ENCODE measurements at places on chromosomes 1 and 21.

- no peak for DNase-seq
Observed at GRCh38 chr1:14945132-14946010, 208.2 kb upstream of the TMEM51 start.

- no peak for DNase-seq
Observed at GRCh38 chr1:233777566-233777965, 126.9 kb upstream of the SLC35F3 start.

- DNase-seq, result no peak
Observed at GRCh38 chr1:209838537-209838936, 10.8 kb downstream of the UTP25 start.

DNA sequence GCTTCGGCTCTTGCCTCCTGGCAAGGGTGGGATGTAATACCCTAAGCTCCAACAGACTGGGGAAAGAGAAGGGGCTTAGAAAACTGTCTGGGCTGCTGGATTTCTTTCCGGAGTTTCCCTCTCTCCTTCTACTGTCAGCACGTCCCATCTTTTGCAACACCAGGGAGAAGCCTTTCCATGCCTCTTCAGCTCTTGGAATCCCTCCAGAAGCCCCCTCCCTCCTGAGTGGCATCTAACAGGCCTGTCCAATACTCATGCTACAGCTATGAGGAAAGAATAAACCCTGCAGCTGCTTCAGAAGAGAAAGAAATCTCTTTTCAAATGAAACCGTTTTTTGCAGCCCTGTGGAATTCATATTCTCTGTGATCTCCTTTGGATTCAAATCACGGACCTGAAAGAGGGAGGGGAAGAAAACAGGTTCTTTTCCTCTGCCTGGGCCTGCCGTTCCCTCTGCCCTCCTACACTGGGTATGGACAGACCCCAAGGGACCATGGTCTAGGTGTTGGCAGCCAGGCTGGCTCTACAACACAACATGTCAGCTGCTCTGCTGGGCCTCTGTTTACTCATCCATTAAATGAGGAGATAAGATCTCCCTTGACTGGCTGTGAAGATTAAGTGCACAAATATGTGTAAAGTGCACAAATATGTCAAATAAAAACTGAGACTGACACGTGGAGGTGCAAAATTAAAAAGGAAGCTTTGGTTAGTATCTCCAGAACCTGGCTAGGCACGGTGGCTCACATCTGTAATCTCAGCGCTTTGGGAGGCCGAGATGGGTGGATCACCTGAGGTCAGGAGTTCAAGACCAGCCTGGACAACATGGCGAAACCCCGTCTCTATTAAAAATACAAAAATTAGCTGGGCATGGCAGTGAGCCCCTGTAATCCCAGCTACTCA lies 6.0 kb upstream of the CAPN2 start:
- no peak for DNase-seq

Measured in NCI-H187 treated with DMSO at 0.1 percent for 48 hours (cell line).